ENCODE measurements at places on chromosomes 6 and 20.

DNA sequence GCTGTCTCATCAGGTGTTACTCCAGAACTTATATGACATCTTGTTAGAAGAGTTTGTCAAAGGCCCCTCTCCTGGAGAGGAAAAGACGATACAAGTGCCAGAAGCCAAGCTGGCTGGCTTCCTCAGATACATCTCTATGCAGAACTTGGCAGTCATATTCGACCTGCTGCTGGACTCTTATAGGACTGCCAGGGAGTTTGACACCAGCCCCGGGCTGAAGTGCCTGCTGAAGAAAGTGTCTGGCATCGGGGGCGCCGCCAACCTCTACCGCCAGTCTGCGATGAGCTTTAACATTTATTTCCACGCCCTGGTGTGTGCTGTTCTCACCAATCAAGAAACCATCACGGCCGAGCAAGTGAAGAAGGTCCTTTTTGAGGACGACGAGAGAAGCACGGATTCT, 43.7 kb upstream of the SMIM28 start:
- DNase-seq, result no peak

DNA sequence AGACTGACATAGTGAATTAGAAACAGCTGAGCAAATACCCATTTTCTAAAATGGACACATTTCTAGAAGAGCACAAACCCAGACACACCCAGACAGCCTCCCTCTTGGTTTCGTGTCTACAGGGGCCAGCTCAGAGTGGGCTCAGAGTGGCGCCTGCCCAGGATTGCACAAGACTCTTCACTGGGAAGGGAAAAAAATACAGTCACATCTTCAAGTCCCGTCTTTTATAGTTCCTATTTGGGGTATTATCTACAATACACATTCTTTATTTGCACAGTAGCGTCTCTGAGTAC, 246.1 kb upstream of the AFDN start:
- DNase-seq, result peak; percentile 18

DNA sequence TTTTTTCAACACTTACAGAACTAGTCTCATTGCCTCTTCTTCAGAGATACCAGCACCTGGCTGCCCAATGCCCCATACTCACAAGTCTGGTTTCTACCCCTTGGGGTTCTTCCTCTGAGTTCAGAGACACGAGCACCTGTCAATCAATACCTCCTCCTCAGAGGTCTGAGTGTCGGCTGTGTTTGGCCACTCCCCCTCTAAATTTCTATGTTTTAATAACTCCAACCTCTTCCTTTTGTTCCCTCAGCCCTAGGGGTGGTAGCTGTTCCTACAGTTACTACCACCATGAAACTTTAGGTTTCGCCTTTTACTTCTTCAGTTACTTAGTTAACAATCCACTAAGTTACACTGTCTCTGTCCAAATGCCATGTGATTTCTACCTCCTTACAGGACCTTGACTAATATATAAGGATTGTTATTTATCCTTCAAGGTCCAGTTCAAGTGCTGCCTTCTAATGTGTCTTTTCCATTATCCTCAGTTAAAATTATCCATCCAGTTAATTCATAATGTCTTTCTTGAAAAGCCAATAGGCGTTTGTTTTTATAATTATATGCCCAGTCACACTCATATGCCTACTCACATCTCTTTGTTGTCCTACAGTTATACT, 14.6 kb upstream of the PHF20 start:
- DNase-seq, result no peak

DNA sequence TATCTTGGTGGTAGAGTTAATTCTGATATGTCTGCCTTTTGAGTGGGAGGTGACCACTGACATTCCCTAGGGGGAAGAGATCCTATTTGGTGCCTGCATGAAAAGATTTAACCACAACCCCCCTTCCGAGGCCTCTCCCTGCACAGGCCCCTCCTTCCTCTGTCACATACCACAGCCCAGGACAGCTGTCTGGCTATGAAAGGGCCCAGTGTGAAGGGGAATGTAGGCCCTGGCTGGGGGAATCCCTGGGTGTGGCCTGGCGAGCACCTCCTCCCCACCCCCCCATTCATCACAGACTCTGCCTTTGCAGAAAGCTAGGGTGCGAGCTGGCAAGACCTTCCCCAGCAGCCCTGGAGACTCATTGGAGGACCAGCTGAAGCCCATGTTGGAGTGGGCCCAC, 27.4 kb upstream of the MAPRE1 start:
- DNase-seq, result peak; percentile 68

- DNase-seq, result no peak
These were observed 60.2 kb upstream of the KCNQ5 start for GRCh38 chr6:72561629-72562028.

DNA sequence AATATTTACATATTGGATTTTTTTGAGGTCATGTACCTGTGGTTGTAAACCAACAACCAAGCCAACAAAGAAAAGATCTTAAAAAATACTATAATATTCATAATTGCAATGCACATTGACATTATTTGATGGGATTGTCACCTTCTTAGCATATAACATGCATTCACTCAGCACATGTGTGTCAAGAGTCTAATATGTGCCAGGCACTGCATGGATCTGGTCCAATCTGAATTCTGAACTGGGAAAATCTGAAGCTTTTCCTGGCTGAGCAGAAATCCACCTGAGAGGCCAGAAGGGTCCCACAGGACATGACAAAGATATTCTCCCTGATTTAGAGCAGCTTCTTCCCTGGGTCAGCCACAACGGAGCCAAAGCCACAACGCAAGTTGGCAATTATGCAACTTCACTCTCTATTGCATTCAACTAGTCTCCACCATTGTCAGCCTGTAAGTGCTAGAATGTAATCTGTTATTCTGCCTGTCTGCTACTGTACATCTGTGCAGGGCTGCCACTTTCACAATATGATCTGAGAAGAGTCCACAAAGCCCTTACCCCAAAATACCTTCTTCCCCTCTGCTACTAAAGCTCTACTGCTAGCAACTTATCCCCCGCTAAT, 17.0 kb upstream of the DDO start:
- DNase-seq, result no peak

GRCh38 chr20:29410806-29411457, 1846.5 kb upstream of the DEFB115 start:
- DNase-seq, result no peak

- DNase-seq, result no peak
These were observed 4.5 kb downstream of the FOXO3 start for GRCh38 chr6:108565091-108565766.

DNA sequence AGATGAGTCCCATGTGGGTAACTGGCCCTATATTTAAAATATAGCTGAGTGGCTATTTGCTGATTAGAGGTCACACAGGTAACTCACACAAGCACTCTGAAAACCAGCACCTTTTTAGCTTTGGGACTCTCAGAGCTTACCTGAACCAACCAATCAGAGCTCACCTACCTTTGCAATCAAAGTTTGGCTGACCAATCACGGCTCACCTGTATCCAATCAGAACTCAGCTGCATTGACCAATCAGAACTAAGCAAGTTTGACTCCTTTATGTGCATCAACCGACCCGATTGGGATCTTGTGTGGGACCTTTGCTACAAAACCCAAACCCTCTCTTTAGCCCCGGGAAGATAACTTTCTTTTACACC, 106.8 kb upstream of the NXT1 start:
- DNase-seq, result no peak

- peak; percentile 20 for DNase-seq
These were observed 437 bp downstream of the CD40 start for GRCh38 chr20:46118481-46119020.

GRCh38 chr6:42152024-42152423, 9.6 kb upstream of the C6orf132 start:
- no peak for DNase-seq

GRCh38 chr20:46339037-46339436, 30.7 kb upstream of the CDH22 start:
- no peak for DNase-seq

DNA sequence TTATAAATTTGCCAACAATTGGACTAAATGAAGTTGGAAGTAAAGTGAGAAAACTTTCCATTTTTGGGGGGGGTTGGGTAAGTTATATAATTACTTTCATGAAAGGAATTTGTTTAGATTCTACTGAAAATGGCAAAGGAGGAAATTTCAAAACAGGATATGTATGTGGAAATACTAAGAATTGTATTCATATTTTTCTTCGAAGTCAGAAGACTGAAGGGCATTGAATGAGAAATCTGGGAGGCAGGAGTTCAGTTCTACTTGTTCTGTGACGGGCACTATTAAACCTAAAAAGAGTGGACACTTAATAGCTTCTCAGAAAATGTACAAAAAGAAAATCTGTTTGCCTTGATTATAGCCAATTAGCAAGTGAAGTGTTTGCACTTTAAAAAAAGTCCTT, 114.7 kb downstream of the PRIM2 start:
- DNase-seq, result peak; percentile 72

DNA sequence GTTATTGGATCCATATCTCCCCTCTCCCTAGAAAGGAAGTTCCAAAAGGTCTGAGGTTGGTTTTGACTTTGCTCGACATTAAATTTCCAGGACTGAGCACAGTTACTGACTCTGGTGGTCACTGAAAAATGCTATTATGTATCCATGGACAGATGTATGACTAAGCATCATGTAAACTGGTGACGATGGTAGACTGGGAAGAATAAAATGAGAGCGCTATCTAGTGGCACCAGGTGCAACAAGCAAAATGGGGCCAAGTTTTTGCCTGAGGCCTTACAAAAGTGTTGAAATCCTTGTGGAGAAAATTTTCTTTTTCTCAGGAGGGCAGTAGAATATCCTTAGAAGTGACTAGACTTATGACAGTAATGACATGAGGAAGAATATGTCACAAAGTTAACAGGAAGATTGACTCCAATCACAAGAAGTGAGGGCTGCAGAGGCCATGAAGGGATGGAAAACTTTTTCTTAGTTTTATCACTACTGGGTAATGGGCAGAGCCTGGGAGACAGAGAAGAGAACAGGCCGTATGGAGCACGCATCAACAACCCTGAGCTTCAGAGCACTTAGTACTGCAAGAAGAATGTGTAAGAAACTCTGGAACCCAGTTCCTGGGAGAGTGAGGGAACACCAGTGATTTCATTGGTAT, 88.9 kb upstream of the ELOVL5 start:
- DNase-seq, result peak; percentile 70

DNA sequence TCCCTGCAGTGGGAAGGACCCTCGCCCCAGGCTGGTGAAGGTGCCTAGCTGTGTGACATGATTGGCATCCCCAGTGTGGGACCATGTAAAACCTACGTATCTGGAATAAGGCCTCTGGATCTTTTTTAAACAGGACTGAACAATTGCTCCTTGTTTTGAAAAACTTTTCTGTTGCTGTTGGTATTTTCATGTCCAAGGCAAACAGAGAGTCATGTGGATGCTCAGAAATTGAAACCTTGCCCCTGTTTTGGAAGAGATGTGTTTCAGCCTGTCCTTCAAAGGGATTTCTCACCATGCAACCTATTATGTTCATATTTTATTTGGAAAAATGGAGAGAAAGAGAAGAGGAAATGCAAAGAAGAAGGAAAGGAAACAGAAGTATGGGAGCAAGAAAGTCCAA, 362.3 kb downstream of the PKHD1 start:
- DNase-seq, result no peak

DNA sequence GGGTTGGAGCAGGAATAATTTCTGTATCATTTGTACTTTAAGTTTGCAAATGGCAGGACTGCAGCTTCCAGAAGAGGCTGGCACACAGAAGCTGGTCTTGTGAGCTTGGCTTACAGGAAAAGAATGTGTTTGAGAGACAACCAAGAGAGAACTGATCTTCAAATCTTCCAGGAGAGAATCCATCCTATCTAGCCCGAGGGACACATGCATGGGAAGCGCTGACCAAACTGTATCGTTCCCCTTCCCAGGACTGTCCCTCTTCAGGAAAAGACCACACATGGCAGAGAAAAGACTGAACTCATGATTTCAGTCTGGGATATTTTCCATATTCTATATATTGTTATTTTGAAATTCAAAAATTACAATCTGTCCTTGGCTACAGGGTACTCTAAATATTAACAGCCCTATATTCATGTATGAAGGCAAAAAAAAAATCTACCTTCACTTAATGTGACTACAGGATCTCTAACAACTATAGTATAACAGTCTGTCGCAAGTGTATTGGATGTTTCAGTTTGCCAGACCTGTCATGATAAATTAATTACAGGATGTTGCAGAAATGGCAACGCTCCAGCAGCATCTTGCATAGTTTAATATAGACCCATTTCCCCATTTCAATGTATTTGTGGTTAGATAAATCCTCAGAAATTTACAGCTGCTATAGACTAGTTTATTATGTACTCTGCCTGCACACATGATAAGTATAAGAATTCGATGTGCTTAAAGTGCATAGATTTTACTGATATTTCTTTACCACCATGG, 99.4 kb downstream of the MYB start:
- peak; percentile 44 for DNase-seq

- DNase-seq, result peak; percentile 3
These were observed 105.4 kb downstream of the TSHZ2 start for GRCh38 chr20:53077373-53078205.

GRCh38 chr6:20313051-20313450, 88.6 kb upstream of the E2F3 start:
- DNase-seq, result no peak

- no peak for DNase-seq
These were observed 63.1 kb upstream of the UNC93A start for GRCh38 chr6:167227984-167228383.

DNA sequence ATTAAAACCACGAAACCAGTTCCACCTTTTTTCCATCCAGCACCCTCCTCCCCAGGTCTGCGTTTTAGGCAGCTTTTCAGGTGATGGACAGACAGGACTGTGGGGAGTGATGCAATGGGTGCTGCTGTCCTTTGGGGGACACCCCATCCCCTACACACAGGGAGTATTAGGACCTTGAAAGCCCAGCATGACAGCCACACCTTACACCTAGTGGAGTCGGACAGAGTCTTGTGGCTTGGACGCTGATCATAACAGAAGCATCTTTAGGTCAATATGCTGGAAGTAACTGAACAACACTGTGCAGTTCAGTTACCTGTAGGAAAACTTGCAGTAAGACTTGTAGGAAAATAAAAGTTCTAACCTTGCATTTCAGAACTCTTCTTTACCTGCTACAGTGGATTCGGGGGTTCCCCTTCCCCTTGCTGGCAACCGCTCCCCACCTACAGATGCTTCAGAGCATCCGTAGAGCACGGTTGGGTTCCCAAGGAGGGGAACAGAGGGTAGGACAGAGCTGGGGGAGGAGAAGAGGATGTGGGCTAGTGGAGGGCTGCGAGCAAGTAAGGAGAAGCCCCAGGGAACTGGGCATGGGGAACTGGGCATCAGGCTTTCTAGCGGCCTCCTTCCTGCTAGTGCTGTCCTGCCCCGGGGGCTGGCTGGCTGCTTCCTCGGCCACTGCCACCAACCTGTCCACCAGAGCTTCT, 31.7 kb downstream of the PLEKHG1 start:
- no peak for DNase-seq

DNA sequence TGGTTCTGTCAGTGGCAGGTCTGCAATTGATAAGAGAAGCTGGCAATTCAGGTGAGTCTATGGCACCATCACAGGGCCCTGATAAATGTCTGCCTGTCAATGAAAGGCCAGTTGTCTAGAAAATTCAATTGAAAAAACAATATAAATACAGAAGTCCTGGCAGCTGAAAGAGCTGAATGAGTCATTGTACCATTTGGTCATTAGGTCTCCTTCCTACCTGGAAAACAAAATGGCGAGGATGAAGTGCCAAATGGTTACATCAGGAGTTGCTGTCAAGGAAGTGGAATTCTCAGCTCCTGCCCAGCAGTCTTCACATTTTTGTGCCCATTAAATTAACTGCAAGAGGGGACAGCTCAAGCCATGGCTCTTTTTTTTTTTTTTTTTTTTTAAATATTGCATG, 37.7 kb downstream of the PEX7 start:
- no peak for DNase-seq

- no peak for DNase-seq
These were observed 102.1 kb downstream of the MTFR2 start for GRCh38 chr6:136148051-136148450.
